Left ventricle myocardium inferior (tissue), 1 donor: ENCODE measurements at places on chromosomes 12 and 14. TPM values are rescaled to one million over a fixed set of nuclear protein-coding genes. Genes with fewer than 3 reads are reported as not detected.

Gene ERG28
- total RNA-seq = 6.8 TPM

Gene RNASE1
- total RNA-seq = 294 TPM

Gene KRT2
- total RNA-seq = not detected

Gene NKX2-8
- total RNA-seq = not detected
